GM03348 (cell line): ENCODE measurements at places on chromosomes 2 and 18.

GRCh38 chr18:77905449-77906055 is 655.9 kb downstream of the GALR1 start:
- no peak for DNase-seq

GRCh38 chr2:162480067-162480466 is 136.1 kb downstream of the GCA start:
- DNase-seq: no peak

GRCh38 chr2:199943373-199943772 is 11.9 kb downstream of the TYW5 start:
- no peak for DNase-seq

GRCh38 chr2:172100935-172101820 is 1.5 kb downstream of the DLX2 start:
- no peak for DNase-seq

DNA sequence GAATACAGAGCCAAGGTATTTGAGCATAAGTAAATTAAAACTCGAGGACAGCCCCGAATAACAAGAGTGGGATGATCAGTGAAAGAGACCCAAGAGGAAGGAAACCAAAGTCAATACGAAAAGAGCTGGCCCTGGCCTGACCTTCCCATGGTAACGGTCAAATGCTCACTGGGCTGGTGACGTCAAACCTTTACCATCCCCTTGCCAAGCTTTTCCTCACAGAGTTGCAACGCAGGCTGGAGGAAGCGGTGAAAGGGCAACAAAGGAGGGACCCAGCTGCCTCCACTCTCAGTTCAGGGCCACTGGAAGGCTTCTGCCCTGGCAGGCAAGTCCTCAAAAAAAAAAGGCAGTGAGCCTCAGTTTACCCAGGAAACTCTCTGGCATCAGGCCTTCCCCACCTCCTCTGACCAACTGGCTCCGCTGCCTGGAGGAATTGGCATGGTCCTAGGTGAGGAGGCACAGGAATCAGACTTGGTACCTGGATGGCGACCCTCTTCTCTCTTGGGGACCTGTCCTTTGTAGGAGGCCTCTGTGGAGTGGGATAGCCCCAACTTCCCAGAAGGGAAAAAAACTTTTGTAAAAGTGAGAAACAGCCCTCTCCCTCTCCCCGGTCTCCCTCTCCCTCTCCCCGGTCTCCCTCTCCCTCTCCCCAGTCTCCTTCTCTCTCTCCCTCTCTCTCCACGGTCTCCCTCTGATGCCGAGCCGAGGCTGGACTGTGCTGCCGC is 212.4 kb downstream of the ANAPC1 start:
- DNase-seq: no peak

DNA sequence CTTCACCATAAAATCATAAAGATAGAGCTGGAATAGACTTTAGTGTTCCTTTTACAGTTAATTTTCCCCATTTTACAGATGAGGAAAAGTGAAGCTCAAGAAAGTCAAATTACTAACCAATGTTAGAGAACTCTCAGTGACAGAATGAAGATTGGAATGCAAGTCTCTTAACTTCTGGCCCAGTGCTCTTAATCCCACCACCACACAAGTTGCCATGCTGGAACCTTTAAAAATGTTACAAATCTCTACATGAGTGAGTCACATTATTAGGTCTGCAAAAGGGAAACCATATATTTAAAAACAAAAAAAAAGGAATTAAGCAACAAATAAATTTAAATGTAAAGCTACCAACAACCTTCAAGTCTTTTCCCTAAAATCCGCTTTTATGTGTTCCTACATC is 3.5 kb downstream of the NCKAP1 start:
- DNase-seq: peak; percentile 11

GRCh38 chr2:56522605-56523089 is 338.9 kb downstream of the CCDC85A start:
- peak; percentile 8 for DNase-seq

GRCh38 chr2:144454466-144455287 is 65.2 kb downstream of the ZEB2 start:
- DNase-seq: no peak

DNA sequence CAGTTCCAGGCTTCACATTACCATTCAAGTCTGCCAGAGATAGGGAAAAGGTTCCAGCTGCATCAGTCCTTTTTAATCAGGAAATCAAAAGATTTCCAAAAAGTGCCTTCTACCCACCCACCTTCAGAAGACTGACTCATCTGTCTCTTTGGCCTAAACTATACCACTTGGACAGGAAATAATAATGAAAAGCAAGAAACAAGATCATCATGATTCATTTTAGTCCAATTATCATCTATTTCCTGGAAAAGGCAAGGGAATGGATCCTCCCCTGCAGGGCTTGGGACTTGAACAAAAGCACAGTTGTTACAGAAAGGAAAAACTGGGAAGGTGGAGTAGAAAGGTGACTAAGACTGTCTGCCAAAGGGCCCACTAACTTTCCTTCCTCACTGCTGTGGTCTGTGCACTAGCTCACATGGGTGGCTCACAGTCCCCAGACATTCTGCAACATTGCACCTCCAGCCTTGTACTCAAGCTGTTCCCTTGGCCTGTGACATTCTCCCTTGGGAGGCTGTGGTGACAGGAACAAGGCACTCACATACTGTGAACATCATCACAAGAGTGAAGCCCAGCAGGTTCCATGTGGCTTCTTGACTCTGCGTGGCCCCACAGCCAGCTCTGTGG is 75.3 kb downstream of the VSNL1 start:
- DNase-seq: peak; percentile 59

DNA sequence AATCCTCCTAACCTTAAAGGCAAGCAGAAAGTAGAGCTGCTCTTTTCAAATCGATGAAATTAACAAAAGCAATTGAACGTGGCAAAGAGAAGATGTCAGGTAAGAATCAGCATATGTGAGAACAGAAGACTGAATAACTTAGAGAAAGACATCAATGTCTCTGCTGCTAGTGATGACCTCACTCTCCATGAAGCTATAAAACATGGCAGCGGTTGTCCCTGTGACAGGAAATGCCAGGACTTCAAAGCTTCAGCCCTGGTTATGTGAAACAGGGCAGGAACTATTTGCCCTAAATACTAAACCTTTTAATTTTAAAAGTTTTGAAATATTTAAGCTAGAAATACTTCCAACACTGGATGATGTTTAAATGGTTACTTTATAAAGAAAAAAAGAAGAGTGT is 383.7 kb downstream of the XIRP2 start:
- DNase-seq: no peak

GRCh38 chr2:98846041-98846440 is 90.0 kb downstream of the CRACDL start:
- no peak for DNase-seq

DNA sequence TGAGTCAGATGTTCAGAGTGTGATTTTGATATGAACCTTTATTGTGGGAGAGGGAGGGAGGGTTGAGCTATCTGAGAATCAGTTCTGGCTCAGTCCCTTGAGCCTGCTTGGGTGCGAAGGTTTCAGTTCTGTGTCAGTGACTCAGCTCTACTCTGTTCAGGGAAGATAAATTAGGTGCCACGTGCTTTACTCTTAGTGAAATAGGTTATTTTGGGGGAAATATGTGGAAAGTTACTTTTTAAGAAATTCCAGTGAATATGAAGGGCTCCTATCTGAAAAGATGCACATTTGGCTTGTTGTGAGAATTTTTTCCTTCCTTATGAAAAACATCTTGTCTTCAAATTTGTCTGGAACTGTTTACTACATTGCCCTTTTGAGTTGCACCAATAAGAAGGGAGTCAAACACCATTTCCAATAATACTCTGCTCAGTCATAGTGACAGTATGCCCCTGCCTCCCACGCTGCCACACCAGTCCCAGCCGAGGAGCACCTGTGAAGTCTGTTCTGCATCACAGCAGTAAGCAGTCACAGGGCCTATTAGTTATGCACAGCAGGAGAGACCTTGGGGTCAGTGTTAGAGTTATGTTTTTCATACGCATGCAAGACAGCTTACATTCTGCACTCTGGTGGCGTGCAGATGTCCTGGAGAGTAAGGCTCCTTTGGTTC is 32.8 kb upstream of the DNAH7 start:
- DNase-seq: peak; percentile 54

- DNase-seq: no peak
Observed at GRCh38 chr2:132479155-132479554, 62.5 kb downstream of the GPR39 start.

DNA sequence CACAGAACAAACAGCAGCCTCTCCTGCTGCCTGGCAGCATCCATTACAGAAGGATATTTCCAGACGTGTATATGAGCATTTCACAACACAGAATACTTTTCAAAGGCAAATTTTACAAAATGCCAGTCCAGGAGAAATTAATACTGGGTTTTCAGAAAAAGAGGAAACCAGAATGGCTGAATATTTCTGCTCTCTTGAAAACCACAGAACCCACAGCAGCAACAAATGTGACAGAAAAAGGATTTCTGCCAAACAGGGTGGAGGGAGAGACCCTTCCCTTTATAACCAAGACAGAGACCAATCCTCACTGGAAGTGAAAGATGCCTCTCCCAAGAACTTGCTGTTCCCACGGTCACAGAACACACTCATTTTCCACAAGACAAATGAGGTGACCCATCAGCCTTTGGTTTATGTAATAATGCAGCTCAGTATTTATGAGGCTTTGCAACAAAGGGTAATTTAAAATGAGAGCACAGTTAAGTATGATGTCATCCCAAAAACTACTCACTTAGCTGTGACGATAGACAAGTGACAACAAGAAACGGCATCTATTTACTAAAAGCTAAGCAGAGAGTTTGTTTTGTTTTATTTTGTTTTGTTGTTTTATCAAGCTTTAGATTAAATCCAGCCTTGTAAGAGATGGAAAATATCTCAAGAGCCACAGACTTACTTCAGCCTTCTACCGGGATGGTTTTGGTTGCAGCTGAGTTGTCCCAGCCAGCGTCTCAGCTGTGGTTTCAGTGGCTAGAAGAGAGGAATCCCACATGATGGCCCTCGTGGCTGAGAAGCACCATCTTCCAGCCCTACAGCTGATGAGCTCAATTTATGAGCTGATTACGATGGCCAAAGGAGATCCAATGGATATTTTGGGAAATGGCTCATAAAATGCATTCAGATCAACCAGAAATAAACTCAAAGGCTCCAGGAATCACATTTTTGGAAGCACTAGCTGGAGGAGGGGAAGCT is 249.3 kb upstream of the AGAP1 start:
- peak; percentile 75 for DNase-seq

DNA sequence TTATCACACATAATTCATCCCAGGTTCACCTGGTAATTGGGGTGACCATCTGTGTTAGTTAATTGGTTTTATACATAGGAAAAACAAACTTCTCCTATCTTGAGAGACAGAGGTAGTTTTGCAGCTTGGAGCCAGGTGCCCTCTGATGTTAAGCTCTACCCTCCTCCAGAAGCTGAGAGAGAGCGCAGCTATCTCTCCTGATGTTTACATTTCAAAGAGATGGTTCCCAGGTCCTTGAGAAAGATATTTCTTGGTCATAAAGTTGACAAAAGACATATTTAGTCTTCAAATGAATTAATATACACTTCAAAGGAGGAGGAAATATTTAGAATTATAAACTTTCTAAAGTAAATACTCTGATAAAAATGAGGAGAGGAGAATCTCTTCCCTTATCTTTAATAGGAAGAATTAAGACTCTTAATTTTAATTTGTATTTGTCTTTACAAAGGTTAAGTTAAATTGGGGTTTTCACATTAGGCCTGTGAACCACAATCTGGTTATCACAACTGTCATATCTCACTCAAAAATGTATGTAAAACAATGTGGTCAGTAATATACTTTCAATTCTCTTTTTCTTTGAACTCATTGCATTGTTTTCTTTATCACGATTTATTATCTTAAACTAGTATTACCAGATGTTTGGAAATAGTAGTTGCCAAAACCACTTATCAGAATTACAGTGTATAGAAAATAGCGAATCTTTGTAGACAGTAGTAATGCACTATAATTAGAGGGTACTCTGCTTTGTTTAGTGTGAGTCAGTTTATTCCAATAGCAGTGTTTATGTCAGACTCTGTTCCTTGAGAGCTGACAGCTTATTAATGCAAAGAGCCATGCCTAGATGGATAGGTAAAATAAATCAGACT is 26.8 kb downstream of the SERPINB4 start:
- no peak for DNase-seq

GRCh38 chr2:190563109-190563508 is 28.6 kb upstream of the NEMP2 start:
- DNase-seq: no peak

DNA sequence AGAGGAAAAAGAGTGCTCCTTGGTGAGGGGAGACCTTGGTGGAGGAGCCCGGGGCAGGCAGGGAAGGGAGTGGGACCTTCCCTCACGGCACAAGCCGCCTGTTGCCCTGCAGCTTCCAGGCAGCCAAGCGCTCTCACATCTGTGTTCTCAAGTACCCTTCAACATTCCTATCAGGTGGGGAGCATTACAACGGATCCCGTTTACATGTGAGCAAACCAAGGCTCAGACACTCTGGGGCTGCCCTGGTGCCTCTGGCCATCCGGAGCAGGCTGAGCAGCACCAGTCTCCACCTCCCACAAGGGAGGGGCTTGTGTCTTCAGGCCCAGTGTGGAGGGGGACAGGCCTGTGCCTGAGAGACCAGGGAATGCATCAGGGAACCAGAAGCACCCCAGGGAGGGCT is 57.9 kb downstream of the AQP12A start:
- DNase-seq: no peak

DNA sequence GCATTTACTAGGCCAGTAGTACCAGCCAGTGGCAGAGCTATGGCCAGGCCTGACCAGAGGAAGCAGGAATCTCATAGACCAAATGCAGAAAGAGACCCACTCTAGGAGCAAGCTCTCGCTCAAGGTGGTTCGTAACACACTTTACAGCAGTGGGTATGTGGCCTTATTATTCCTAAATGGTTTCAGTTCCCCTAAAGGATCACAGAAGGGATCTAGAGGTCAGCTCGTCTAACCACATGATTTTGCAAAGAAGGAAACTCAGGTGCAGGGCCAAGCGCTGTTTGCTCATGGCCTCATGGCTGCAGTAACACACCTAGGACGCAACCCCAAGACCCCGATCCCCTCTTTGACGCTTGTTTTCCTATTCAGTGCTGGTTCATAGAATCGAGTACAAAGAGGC is 65.5 kb upstream of the ATG16L1 start:
- no peak for DNase-seq

- peak; percentile 5 for DNase-seq
Observed at GRCh38 chr18:78972930-78973331, 6.7 kb upstream of the SALL3 start.

DNA sequence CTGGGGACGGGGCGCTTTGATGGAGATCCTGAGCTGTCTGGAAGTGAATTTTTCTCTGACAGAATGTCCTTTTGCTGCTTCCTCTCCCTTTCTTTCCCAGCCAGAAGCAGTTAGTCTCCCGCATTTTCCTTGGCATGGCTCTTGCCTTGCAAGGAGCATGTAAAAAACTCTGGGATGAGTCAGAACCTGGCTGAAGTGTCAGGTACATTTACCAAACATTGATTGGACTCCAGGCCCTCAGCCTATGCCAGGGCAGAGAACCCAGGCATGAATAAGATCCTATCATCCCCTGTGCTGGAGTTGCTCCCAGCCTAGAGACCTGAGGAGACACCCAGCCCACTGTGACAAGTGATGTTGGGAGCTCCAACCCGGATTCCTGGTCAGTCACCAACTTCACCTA is 21.6 kb downstream of the STON1 start:
- no peak for DNase-seq

- DNase-seq: no peak
Observed at GRCh38 chr2:42924418-42924886, 132.1 kb upstream of the HAAO start.

GRCh38 chr18:59916746-59917145 is 16.9 kb downstream of the PMAIP1 start:
- DNase-seq: no peak

GRCh38 chr2:173323371-173323770 is 31.3 kb upstream of the CDCA7 start:
- DNase-seq: no peak
